NCI-H2081 (cell line): ENCODE measurements at places on chromosomes 2 and 18.

DNA sequence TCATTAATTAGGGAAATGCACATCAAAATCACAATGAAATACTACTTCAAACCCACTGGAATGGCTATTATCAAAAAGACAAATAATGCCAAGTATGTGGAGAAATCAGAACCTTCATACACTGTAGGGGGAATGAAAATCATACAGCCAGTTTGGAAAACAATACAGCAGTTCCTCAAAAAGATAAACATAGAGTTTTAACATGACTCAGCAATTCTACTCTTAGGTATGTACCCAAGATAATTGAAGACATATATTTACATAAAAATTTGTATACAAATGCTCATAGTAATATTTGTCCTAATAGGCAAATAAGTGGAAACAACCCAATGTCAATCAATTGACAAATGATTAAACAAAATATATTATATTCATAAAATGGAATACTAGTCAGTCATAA lies 45.4 kb upstream of the SATB2 start:
- DNase-seq = no peak

DNA sequence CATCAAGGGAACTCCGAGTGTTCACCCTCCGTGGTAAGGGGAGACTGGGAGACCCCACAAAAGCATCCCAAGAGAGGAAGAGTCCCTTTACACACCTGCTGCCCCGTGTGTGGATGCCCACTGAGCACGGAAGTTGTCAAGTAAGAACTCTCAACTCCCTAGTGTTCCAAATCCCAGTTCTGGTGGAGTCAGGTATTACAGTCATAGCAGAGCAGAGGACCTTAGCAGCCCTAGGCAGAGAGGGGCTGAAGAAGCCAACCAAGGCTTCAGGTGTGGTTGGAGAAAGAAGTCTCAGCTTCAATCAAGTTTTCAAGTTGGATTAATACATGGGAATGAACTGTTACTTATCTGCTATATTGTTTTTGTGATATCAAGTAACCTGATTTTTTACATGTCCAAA lies 512.5 kb downstream of the RNF144A start:
- no peak for DNase-seq

- DNase-seq = no peak
These were observed 43.0 kb upstream of the RHOB start for GRCh38 chr2:20403774-20404312.

DNA sequence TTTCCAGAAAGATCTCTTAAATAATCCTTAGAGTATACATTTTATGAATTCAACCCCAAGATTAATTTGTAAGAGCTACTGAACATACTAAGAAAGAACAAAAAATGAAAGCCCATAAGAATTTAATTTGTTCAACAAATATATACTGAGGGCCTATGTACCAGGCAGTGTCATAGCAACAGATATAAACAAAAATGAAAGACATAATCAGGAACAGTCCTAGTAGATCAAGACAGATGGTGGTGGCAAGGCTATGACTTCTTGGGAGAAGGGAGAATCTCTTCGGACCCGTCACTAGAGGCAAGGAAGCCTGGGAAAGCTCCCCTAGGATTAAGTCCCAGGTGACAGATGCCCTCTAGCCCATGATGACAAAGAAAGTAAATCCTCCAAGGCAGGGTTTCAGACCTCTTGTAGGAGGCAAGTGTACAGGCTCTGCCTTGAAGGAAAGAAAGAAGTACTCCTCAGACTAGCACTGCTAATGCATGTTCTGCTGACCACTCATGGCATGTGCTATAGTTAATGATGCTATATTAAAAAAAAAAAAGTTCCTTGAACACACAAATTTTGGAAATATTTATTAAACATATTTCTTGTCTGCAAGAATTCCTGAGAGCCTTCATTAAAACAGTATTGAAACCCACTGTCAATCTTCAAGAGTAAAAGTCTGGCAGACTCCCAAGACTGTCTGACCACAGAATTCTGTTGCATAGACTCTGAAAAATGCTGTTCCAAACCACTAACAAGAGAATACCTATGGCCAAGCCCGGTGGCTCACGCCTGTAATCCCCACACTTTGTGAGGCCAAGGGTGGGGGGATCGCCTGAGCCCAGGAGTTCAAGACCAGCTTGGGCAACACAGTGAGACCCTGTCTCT lies 31.5 kb downstream of the NOL10 start:
- no peak for DNase-seq

DNA sequence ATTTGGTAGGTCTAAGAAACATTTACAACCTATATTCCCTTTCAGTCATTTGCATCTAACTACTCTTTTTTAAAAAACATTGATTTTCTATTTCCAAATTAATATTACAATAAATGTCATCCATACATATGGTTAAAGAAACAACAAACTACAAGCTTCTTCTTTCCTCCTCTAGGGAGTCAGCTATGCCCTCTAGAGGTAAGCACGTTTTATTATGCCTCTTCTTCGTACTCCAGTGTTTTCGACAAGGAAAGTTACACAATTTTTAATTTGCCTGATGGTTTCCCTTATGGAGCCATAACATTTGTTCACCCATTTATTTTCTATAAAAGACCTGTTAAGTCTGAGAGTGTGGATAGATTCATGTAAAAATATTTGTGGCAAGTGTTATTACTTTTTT lies 183.4 kb upstream of the CDH7 start:
- DNase-seq = peak; percentile 31

- DNase-seq = no peak
These were observed 121.2 kb downstream of the LYPD6 start for GRCh38 chr2:149451417-149452165.

DNA sequence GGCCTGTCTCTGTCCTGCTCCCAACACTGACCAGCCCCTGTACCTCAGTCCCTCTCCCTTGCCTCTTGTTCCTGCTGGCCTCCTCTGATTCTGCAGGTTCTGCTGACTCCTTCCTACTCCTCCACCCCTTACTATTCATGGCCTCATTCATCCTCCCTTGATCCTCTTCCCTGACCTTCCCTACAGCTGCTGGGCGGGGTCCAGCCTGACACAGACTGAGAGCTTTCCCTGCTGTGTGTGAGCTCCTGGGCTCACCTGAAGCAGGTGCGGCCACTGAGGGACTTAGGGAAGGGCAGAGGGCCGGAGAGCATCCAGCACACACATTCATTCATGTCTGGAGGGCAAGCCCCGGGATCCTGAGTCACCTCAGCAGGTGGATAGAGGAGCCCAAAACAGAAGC lies 185.6 kb downstream of the CTIF start:
- DNase-seq = no peak

DNA sequence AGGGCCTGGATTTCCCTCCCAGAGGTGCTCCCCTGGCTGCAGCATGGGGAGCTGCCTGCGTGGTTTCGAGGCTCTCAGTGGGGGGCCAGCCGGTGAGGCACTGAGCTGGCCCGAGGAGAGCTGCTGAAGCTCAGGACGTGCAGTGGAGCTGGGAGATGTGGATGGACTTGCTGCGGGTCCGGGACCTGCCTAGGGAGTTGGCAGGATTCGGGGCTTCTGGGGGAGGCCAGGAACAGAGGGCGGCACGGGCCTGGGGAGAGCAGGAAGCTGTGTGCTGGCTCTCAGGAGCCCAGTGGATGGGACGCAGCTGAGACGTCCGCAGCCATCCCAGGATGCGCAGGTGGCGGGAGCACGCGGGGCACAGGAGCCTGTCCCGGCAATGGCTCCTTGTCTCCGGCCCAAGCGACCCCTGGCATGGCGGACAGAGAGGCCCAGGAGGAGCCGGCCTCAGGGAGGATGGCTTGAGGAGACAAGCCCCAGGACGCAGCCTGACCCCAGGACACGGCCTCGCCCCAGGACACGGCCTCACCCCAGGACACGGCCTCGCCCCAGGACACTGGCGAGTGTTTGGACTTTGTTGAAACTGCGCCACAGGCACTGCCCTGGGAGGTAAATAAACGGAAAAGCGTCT lies 116.1 kb downstream of the NFATC1 start:
- DNase-seq = no peak

GRCh38 chr2:167134381-167135072 lies 246.2 kb downstream of the XIRP2 start:
- DNase-seq = no peak

DNA sequence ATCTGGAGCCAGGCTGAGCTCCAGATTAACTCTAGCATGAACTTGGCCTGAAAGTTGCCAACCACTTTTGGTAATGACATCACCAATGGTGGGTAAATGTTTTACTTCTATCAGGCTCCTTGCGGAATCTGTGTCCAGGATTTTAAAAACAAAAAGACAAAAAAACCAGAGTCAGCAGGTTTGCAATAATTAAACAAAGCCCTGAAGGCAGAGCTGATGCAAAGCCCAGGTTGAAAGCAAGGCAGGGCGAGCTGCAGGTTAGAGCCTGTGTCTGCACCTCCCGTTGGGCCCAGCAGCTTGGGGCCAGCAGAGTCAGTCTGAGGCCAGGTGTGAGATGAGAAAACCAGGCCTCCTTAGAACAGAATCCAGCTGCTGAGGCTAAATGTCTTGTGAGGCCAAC lies 29.1 kb upstream of the ALK start:
- no peak for DNase-seq

DNA sequence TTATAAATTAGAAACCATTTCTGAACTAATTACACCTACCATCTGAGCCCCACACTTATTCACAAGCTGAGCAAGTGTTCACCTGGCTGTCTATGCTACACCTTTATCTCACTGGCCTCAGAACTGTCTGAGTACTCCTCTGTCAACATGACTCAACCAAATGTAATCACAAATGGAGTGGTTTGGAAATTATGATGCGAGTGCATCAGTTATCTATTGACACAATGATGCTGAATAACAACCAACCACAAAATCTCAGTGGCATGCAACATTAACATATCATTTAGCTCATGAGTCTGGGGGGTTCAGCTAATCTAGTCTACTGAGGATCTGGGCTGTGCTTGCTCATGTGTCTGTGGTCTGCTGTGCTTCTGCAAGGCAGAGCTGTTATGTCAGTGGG lies 184.2 kb upstream of the NXPH2 start:
- DNase-seq = peak; percentile 28

GRCh38 chr2:145258903-145259579 lies 739.1 kb upstream of the ZEB2 start:
- DNase-seq = no peak

- no peak for DNase-seq
These were observed 49.9 kb upstream of the CALCRL start for GRCh38 chr2:187497858-187498463.

DNA sequence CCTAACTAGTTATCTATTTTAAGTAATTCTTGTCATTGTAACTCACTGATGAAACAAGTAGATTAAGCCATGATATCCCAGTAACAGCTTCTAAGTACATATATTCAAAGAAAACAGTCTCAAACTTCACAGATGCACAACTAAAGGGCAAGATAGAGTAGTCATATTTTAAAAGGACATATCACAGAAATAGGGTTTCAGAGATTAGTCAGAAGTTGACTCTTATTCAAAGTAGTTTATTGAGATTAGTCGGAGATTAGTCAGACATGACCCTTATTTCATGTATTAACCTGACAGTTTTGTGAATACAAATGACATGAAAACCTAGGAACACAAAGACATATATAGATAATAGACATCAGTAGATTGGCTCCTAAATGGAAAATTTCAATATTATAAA lies 15.9 kb upstream of the CHAC2 start:
- DNase-seq = no peak

- DNase-seq = no peak
These were observed 612.4 kb downstream of the NYAP2 start for GRCh38 chr2:226011716-226012450.

- DNase-seq = no peak
These were observed 2.5 kb downstream of the PID1 start for GRCh38 chr2:229268626-229269025.

DNA sequence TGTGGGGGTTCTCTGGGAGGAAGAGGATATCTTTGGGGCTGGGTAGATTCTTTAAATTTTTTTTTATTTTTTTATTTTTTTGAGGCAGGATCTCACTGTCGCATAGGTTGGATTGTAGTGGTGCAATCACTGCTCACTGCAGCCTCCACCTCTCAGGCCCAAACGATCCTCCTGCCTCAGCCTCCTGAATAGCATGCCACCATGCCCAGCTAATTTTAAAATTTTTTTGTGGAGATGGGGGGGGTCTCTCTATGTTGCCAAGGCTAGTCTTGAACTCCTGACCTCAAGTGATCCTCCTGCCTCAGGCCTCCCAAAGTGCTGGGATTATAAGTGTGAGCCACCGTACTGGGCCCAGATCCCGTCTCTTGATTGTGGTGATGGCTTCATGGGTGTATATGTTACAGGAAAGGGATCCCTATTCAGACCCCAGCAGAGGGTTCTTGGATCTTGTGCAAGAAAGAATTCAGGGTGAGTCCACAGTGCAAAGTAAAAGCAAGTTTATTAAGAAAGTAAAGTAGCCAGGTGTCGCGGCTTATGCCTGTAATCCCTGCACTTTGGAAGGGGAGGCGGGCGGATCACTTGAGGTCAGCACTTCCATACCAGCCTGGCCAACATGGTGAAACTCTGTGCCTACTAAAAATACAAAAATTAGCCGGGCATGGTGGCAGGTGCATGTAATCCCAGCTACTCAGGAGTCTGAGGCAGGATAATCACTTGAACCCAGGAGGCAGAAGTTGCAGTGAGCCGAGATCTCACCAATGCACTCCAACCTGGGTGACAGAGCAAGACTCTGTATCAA lies 2.0 kb upstream of the C2orf68 start:
- DNase-seq = no peak

DNA sequence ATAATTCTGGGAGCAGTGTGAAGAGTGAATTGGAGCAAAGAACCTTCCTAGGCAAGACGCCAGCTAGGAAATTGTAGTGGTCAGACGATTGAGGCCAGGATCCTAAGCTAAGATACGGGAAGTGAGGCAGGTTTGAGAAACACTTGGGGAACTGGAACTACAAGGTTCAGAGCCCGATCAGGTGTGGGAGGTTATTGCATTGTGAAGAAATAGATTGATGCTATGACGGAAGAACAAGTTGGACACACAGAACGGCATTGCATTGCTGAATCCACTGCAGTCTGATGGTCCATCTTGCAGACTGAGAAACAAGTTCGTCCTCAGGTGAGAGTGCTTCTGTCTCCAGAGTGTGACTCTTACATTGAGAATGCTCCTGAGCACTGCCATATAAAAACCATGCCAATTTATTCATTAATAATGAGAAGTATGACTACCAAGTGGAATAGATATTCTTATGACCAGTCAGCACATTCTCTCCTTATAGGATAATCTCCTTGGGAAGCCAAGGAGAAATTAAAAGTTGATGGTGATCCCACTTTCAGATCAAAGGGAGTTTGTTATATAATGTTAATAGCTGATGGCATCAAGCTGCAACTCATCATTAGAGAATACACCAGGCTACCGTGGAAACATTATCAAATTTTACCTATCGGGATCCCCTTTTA lies 30.9 kb downstream of the ANTXR1 start:
- no peak for DNase-seq

GRCh38 chr2:239674981-239675825 lies 274.4 kb upstream of the HDAC4 start:
- DNase-seq = no peak
